ENCODE measurements at places on chromosomes 16 and 17.

DNA sequence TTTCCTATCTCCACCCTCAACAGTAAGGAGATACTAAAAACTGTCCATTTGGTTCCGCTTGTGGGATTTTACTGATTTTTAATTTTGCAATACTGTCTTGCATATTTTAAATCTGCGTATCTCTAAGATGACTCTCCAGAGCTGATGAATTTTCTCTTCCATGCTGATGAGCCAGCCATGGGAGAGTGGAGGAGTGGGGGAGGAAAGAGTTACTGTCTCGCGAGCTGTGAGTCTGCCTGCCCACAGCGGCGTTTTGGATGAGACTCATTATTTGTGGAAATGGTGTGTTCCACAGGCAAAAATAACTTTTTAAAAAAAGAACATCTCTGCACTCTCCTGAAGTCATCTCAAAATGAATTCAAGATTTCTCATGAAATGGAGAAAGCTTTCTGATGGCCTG, 34.6 kb upstream of the MYOCD start:
- no peak for DNase-seq

GRCh38 chr16:3608069-3608468, 3.3 kb downstream of the SLX4 start:
- no peak for DNase-seq

DNA sequence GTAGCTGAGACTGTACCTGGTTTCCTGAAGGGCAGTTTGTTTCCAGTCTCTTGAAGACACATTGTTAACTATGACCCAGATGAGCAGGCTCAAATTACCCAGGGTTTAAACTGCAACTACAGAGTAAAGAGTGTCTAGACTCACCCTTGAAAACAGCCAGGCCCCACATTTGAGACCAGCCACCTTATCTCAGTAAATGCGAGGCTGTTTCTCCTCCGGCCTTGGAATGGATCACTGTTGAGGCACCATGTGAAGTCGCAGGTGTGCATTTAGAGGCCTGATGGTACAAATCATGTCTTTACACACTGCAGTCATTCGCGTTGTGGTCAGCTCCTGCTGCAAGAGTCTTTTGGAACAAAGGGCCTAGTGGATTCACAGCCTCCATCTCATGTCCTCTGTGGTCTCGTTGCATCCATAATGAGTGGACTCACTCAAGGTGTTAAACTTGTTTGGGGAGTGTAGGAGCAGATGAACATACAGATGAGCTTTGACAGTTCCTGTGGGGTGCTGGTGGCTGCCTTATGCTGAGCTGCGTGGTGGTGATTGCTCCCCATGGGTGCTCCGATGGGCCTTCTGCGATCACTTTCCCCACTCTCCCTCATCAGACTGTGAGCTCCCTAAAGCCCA, 18.5 kb upstream of the N4BP1 start:
- DNase-seq, result no peak

GRCh38 chr16:65098916-65099315, 22.9 kb downstream of the CDH11 start:
- no peak for DNase-seq

DNA sequence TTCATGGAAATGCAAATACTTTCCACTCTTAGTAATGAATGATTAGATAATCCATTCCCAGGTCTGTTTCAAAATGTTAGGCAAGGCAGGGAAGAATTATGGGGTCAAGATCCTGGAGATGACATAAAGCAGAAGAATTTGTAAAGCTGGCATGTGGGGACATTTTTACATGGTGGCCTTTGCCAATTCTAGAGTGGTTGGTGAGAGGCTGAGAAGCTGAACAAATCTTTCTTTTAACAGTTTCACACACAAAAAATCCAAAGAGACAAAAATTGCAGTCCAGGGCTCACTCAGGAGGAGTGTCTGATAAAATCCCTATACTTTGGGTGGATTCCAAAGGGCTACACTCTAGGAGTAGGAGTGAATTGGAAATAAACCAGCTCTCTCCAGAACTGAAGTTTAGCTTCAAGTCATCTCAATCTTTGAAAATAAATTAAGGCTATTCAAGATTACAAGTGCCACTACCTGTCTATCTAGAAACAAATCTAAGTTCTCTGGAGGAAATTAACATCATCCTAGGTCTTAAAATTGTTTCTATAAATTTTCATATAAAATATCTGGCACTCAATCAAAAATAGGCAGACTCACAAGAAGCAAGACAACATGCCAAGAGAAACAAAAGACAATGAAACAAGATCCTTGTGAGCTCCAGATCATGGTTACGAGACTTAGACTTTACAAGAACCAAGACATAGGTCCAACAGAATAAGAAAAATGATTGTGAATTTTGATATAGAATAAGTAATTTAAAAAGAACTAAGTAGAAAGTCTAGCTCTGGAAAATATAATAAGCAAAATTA, 113.0 kb upstream of the AXIN2 start:
- no peak for DNase-seq

DNA sequence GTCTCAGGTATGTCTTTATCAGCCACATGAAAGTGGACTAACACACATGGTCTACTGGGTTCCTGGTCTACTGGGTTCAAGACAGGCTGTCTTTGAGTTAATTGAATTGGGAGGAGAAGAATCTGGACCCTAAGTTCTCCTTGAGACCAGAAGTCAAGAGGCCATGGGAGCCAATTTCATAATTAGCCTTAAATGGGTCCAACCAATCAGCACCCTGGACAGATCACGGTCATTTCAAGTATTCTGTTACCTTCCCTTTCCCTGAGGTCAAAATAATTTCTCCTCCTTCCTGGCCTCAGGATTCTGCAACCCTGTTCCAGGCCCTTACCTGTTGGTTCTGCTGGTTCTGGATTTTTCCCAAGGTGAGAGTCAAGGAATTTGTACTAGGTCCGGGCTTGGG, 23.8 kb downstream of the OSBPL7 start:
- DNase-seq, result no peak

DNA sequence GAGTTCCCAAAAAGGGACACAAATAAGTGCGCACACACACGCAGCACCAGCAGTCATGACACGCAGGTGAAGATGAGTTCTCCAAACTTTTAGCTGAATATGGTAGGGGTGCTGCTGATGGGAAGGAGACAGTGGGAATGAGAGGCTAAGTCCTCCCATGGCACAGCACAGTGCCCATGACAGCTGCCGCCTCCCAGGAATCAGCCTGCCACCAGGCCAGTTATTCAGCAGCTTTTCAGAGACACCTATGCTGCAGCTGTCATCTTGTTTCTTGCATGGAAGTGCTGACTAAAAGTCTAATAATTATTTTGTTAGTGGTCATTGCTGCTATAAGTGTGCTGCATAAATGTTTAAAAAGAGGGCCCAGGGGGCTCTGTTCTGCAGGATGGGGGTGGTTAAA, 12.2 kb downstream of the WFIKKN2 start:
- no peak for DNase-seq

GRCh38 chr16:27840311-27841060, 223.0 kb downstream of the GSG1L start:
- DNase-seq, result no peak

- DNase-seq, result no peak
These were observed 3.0 kb upstream of the NLRC3 start for GRCh38 chr16:3580251-3580651.

DNA sequence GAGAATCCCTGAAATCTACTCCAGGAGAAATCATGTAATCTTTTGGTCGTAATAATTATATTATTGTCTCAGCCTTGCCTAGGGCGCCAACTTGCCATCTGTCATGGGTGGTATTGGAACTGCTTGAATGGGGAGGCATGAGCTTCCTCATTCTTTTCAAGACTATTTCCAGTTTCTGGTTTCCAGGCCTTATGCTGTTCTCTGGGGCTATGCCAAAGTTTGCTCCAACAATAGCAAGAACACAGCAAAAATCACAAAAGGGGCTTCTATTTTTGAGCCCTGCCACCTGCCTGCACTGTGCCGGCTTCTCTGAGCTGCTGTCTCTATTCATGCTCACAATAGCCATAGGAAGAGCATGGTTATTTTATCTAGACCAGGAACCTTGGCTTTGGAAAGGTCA, 111.7 kb downstream of the SPECC1 start:
- DNase-seq, result no peak

DNA sequence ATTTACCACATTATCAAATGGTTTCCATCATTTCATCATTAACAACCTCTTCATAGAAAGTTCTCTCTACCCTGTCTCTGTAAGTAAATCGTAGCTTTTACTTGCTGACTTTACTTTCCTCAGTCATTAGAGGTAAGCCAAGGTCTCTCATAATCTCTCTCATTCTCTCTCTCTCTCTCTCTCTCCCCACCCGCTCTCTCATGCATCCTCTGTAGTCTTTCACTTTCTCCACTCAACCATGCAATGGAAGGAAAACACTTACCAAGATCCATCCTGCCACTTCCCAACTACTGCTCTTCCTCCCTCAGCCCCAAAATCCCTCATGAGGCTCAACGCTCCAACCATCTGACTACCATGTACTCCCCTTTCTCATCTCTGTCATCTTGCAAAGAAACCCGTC, 6.1 kb downstream of the CEP112 start:
- no peak for DNase-seq

- DNase-seq, result no peak
These were observed 258.6 kb downstream of the CEP112 start for GRCh38 chr17:65933290-65933689.

- no peak for DNase-seq
These were observed 297.5 kb downstream of the XYLT1 start for GRCh38 chr16:17173281-17173680.

GRCh38 chr17:79984877-79985276, 50.8 kb downstream of the TBC1D16 start:
- DNase-seq, result no peak

- DNase-seq, result no peak
These were observed 7.3 kb upstream of the CPHXL start for GRCh38 chr16:75733305-75734211.

DNA sequence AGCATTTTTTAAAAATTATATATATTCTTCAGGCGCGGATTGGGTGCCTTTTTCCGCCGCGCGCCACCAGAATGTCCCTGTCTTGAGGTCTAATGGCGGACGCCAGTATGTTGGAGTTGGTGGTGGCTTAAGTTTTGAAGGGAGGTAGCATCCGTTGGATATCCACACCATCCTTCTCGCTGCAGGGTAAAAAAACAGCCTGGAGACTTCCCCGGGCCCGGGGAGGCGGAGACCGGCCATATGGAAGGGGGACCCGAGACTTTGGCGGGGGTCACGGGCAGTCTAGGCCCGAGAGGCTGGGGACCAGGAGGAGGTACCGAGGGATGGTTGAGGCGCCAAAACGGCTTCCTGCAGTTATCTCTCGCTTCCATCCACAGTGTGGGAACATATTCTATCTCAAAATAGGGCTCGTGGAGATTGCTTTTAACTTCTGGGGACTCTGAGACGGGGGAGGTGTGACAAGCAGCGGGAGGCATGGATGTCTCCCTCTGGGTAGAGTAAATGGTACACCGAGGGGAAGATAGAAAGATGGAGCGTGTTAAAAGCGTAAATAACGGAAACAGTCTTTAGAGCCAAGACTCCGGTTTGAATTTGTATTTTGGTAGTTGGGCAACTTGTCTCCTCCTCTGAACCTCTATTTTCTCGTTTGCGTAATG, at the start of gene SF3B3:
TSS of gene SF3B3 (plus strand) at position 74 of the 656 bp plus-strand sequence. CDS start 2,841 bp downstream, outside the sequence.
- DNase-seq, result no peak

GRCh38 chr17:75633486-75634375, 497 bp downstream of the SMIM5 start:
- peak; percentile 77 for DNase-seq

GRCh38 chr16:10100829-10101228, 81.4 kb downstream of the GRIN2A start:
- DNase-seq, result no peak

- DNase-seq, result no peak
These were observed 23.7 kb downstream of the MAP3K3 start for GRCh38 chr17:63645775-63646487.

DNA sequence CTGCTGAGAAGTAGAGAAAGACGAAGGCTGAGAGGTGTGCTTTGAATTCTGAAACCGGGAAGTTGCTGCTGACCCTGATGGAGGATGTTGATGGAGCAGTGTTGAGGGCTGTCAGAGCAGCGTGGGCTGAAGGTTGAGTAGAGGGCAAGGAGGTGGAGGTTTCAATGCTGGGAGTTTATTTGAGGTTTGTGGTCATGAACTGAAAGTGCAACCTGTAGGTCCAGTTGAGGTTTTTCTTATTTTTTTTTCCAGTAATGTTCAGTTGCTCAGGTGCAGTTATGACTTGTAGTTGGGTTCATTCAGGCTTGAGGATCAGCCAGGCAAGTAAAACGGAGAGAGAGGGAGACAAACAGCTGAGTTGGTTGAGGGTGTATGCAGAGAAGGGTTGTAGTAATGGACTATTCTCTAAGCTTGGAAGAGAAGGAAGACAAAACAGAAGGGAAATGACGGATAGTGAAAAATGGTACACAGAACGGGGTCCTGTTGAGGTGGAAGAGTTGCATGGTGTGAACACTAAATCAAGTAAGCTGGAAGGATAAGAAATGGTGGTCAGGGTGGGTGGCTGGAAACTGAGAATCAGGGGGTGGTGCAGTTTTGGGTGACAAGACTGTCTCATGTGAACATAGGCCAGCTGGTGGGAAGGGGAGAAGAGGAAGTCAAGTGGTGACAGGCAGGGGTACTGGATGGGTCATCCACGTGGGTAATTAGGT, 8.7 kb upstream of the UBE2G1 start:
- DNase-seq, result no peak

DNA sequence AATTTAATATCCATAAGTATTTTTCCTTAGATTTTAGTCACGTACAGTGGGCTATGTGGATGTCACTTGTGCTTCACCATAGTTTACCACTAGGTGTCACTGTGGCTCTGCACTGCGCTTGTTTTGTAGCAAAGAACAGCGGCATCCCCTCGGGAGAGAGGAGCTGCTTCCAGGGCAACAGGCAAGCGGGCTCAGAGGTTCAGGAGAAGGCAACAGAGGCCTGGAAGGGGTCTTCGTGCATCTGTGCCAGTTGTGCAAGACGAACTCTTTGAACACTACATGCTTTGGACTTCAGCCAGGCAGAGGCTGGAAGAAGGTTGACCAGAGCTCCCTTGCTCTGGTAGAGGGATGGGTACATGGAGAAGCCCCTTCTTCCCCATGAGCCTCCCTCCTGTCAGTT, 20.6 kb downstream of the CYB561 start:
- DNase-seq, result no peak

GRCh38 chr16:86452451-86452850, 57.9 kb upstream of the FOXF1 start:
- no peak for DNase-seq

- no peak for DNase-seq
These were observed 1.2 kb downstream of the CPD start for GRCh38 chr17:30379903-30380381.

DNA sequence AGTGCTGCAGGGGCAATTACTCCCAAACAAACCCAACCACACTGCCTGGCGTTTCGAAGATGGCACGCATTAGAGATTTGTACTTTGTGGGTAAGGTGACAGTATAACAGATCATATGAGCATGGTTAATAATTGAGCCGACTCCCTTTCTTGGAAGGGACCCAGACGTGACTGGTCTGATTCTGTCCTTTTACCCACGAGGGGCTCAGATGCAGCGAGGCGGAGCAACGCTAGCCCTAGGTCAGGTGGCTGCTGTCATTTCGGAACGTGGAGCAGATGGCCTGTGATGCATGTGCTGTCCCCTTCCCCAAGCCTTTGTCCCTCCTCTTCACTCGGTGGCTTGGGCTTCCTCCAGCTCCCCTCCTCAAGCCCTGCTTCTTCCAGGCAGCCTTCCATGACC, 84.2 kb downstream of the SNX29 start:
- no peak for DNase-seq
